ENCODE measurements at places on chromosomes 5 and 9. TPM values are rescaled to one million over a fixed set of nuclear protein-coding genes. Genes with fewer than 3 reads are reported as not detected.

Gene CORO2A
- 11.0 TPM for total RNA-seq

Gene IL13
- 8.0 TPM for total RNA-seq

Gene AK8
- total RNA-seq, result 0.24 TPM

Gene BTNL9
- not detected for total RNA-seq

Gene LPAR1
- total RNA-seq, result not detected
